Lower lobe of right lung (tissue), 2 donors: ENCODE measurements at places on chromosomes 4 and X. TPM values are rescaled to one million over a fixed set of nuclear protein-coding genes. Genes with fewer than 3 reads are reported as not detected.

- DNase-seq: no peak
- H3K4me3 ChIP-seq: no peak overlapping the region
- H3K4me1 ChIP-seq: no peaks in the 10 kb centered on the region
- no peaks in the 10 kb centered on the region for H3K27me3 ChIP-seq
These were observed 383.8 kb downstream of the OPHN1 start for GRCh38 chrX:68049466-68049865.

DNA sequence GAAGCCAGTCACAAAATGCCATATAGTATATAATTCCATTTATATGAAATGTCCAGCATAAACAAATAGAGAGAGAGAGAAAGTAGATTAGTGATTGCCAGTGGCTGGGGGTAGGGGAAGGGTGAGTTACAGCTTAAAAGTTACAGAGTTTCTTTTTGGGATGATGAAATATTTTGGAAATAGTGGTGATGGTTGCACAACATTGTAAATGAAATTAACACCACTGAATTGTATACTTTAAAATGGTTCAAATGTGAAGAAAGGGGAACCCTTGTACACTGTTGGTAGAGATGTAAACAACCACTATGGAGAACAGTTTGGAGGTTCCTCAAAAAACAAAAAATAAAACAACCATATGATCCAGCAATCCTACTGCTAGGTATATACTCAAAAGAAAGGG, 131.2 kb upstream of the GPC4 start:
- H3K36me3 ChIP-seq: no peaks in the 10 kb centered on the region
- H3K4me1 ChIP-seq: no peaks in the 10 kb centered on the region

Gene SMIM10L2A
- total RNA-seq: 1.7 TPM

Gene TEX13C
- not detected for total RNA-seq

Gene COX18
- total RNA-seq: 11.8 TPM

Gene UGT2B11
- total RNA-seq: not detected

Gene CORIN
- 3.9 TPM for total RNA-seq

DNA sequence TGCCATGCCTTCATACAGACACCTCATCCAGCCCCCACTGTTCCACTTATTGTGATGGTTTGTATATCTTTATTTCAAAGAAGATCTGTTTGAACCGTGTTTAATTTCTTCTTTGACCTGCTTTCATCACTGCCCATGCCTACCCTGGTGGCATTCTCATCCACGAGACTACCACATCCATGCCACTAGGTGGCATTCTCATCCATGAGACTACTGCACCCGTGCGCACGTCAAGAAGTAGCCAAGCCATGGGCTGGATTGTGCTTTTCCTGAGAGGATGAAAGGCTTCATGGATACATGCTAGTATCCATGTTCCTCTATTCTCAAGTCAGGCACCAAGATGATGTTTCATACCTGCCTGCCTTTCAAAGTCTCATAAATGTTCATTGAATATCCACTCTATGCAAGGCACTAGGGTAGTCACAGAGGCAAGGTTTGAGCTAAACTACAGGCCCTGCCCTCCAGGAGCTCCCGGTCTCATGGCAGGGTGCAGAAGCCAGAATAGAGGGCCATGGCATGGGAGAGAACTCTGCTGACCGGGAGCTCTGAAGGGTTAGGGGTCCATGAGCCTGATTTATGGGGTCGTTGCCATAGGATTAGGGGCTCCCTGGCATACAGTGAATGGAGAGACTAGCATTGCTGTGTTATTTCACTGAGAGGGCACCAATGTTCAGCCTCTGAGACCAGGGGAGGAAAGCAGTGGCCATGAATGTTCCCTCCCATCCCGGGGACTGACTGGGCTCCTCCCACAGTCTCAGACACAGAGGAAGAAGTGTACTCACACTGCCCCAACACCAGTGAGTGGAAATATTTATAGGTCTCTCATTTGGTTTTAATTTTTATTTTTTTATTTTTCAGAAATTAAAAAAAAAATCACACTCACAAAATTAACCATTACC, 24.8 kb upstream of the EOLA2 start:
- H3K27ac ChIP-seq: no peak overlapping the region
- H3K4me1 ChIP-seq: no peaks in the 10 kb centered on the region
- H3K27me3 ChIP-seq: no peaks in the 10 kb centered on the region
- H3K36me3 ChIP-seq: no peaks in the 10 kb centered on the region
- DNase-seq: no peak

DNA sequence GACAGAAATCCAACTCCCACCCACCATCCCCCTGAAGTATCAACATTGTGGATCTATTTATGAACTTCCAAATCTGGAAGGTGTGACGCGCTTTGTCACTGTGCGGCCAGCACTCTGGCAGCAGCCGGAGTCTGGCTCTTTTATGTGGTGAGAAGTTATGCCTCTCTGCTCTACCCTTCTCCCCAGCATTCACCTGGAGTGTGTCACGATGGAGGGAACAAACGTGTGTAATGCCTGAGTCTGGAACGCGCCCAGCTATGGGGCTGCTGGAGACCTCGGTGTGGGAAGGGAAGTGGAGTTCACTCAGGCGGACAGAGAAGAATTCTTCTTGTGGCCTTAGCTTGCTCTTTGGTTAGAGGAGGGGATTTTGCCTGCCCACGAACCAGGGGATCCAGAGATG, 222.1 kb upstream of the RPL34 start:
- no peaks in the 10 kb centered on the region for H3K36me3 ChIP-seq
- H3K27ac ChIP-seq: no peak overlapping the region
- H3K4me1 ChIP-seq: no peaks in the 10 kb centered on the region
- no peak for DNase-seq
- no peaks in the 10 kb centered on the region for H3K27me3 ChIP-seq
